ENCODE measurements at places on chromosomes 5 and 9.

- no peak for DNase-seq
Measured at GRCh38 chr9:78626971-78627370, 330.0 kb downstream of the PSAT1 start.

DNA sequence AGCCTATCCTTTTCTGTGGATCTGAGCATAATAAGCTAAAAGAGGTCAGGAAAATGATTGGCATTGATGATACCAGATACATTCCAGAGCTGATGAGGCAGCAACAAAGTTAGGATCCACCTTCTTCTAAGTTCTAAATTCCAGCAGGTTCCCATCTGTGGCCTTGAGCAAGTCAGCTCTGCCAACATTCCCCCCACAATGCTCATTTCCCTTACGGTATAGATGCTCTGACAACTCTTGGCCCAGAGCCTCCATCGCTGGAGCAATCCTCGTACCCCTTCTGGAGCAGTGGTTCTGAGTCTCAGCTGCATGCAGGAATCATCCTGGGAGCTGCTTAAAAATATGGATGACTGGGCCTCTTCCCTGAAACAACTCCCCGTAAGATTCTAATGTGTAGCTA, 78.1 kb downstream of the MED27 start:
- no peak for DNase-seq

DNA sequence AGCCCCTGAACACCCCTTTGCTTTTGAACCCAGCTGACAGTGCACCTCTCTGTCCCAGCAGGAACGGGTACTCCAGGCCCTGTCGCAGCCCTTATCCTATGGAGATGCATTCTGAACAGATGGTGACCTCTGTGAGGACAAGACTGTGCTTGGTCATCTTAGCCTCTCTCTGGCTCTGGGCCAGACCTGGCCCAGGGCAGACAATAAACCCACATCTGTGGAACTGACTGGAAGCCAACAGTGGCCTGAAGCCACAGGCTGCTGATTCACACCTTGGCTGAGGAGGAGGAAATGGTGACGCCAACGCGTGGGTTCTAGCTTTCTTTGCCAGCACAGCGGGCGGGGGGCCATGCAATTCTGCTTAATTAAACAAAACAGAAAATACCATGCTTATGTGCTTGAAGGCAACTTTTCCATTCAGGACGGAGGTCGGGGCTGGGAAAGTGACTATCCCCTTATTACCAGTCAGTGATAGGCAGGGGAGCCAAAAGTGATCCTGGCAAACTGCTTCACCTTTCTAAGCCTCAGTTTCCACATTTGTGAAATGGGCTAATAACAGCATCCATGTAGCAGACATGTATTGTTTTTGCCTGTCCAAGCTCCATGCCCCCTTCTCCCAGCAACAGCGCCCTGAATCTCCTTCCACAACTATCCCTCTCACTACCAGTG, 10.8 kb downstream of the SH3PXD2B start:
- DNase-seq = peak; percentile 87

DNA sequence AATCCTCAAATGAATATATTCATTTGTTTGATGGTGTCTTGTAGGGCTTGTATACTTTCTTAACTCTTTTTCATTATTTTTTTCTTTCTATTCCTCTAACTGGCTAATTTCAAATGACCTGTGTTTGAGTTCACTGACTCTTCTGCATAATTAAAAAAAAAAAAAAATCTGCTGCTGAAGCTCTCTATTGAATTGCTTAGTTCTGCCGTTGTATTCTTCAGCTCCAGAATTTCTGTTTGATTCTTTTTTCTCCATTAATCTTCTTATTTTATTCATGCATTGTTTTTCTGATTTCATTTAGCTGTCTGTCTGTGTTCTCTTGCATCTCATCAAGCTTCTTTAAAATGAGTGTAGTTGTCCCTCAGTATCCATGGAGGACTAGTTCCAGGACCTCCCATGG, 244.6 kb downstream of the ROR2 start:
- DNase-seq = no peak

- no peak for DNase-seq
Measured at GRCh38 chr5:14109771-14110170, 33.4 kb upstream of the TRIO start.

DNA sequence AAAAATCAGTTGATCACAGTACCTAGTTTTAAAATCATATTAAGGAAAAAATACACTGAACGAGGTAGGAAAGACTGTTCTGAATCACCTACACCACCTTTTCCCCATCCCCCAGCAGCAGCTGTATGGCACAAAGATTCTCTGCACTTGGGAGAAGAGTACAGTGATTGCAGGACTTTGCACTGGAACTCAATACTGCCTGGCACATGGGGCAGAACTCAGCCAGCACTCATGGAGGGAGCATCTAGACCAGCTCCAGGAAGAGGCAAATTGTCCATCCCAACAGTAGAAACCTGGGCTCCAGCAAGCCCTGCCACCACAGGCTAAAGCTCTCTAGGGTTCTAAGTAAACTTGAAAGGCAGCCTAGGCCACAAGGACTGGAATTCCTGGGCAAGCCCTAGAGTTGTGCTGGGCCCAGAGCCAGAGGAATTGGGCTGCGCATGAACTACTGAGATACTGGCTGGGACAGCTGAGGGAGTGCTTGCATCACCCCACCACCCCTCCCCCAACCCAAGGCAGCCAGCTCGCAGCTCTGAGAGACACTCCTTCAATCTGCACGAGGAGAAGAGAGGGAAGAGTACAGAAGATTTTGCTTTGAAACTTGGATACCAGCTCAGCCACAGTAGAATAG, 654.4 kb upstream of the CDH6 start:
- DNase-seq = no peak

GRCh38 chr5:151745071-151745705, 13.2 kb downstream of the ATOX1 start:
- peak; percentile 58 for DNase-seq

- peak; percentile 11 for DNase-seq
Measured at GRCh38 chr9:87640385-87640795, 85.5 kb upstream of the CTSL start.

All from GM04503 (cell line).